ENCODE measurements at places on chromosomes 2 and 18.

DNA sequence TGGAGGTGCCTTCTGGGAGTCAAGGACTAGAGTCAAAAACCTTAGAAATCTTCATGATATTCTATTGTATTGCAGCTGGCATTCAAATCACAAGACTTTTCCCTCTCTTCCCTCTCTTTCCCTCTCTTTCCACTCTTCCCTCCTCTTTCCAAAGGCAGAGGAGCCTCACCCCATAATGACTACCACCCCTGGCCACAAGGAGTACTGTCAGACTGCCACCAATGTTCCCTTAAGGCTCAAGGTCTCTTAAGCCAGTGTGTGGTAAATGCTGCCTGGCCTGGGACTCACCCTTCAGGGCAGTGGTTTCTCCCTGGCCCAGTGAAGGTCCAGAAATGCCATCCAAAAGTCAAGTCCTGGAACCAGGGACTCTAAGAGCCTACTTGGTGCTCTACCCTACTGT, 605.9 kb upstream of the PKDCC start:
- no peak for DNase-seq

DNA sequence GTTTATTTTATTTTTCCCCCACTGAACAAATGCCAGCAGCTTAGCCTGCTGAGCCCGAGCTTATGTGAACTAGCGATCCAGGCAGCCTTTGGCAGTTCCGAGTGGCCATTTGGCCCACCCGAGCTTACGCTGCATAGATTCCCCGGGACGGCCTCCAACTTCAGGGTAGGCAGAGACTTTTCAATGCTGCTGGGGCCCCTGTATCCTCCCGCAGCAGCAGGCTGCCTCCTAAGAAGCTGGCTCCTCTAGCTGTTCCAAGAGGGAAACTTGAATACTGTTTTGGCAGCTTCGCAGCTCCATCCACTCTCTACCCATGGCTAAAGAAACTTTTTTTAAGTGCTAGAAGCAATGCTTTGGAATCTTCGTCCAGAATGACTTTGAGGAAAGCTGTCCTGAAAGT, 295.2 kb downstream of the SS18 start:
- no peak for DNase-seq

DNA sequence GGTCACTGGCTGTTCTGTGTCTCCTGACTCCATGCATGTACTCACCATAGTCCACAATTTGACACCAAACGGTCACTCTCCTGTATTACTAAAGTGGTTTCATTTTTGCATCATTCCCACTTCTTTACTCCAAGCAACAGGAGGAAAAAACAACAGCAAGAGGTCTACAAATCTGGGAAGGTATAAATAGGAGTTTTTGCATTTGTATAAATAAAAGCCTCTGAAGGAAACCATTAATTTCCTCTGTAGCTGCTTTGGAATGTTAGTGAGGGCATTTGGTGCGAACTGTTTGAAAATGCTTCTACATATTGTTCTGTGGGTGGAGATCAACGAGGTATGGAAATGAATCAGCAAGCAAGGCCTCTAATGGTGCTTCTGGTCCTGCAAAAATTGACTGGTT, 148.5 kb upstream of the DLX2 start:
- no peak for DNase-seq

- no peak for DNase-seq
Observed at GRCh38 chr2:134693359-134694330, 25.2 kb downstream of the TMEM163 start.

- no peak for DNase-seq
Observed at GRCh38 chr2:229675569-229675968, 38.8 kb downstream of the DNER start.

GRCh38 chr2:26913606-26913998, 56.8 kb upstream of the MAPRE3 start:
- DNase-seq: no peak

DNA sequence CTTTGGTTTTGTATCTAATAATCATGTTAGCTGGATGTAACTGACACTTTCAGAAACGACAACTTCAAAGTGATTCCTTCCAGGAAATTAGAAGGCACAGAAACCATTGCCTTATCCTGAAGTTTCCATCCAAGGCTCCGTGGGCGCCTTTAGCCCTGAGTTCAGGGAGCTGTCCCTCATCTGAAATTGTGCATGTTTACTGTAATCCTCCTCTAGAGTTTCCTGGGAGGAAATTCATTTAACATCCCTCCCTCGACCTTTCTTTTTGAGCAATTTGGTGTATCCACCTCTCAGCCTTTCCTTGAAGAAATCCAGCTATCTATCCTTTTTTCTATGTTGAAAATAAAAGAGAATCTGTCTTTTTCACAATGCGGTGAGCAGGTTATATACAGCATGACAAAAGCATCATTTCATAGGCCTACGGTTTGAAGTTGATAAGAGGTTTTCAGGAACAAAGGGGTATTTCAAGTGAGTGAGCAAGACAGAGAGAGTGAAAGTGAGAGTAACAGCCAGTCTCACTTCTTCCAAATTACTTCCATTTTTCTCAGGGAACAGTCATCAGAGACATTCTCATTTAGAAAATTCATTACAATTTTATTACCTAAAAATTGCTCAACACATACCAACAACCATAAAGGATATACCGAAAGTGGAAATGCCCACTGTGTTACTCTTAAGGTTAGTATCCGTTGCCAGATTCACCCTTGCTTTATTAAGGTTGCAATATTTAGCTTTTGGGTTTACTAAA, 167.3 kb downstream of the MREG start:
- DNase-seq: no peak

GRCh38 chr2:191888400-191889166, 41.7 kb upstream of the CAVIN2 start:
- no peak for DNase-seq

DNA sequence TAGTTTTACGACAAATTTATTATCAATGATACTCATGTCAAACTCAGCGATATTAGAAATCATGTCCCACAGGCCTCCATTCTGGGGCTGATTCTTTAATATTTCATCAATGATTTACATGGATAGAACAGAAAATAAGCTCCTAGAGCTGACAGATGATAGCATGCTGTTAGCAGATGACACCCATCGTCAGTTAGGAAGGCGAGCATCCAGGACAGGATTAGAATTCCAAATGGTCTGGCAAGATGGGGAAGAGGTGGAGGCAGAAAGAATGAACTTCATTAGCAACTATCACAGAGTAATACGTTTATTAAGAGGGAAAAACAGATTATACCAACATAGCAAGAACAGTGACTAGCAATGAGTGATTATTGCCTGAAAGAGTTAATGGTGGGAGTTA, 46.2 kb upstream of the ACVR1 start:
- DNase-seq: no peak

DNA sequence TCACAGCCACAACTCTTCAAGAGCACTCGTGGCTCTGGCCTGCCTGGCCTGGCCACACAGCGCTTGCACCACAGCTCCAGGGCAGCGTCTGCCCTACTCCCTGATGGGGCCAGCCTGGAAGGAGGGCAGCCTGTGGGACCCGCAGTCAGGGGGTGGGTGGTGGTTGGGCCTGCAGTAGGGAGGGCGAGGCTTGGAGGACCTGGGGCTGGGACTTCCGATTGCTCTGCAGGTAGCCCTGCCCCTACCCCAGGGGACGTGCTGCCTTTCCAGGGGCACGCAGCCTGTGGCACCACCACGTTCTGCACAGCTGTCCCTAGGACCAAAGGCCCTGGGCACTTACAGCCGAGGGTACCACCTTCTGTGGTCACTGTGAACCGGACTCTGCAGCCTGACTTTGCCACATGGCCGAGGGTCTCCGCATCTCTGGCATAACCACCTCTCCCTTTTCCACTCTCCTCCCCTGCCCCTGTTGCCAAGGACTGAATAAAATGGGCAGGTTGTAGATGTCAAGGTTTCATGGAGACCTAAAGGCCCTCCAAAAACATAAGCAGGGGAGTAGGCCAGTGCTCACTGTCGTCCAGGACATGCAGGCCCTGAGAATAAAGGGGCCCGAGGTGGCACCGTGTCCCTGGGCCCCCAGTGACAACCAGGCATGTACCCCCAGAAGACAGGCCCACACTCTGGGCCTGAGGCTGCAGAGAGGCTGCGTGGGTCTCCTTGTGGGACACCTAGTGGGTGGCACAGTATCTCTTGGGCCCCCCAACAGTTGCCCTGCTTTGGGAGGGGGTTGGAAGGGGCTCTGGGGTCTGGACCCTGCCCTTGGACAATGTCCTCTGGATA, 87.3 kb downstream of the INHBB start:
- DNase-seq: no peak

DNA sequence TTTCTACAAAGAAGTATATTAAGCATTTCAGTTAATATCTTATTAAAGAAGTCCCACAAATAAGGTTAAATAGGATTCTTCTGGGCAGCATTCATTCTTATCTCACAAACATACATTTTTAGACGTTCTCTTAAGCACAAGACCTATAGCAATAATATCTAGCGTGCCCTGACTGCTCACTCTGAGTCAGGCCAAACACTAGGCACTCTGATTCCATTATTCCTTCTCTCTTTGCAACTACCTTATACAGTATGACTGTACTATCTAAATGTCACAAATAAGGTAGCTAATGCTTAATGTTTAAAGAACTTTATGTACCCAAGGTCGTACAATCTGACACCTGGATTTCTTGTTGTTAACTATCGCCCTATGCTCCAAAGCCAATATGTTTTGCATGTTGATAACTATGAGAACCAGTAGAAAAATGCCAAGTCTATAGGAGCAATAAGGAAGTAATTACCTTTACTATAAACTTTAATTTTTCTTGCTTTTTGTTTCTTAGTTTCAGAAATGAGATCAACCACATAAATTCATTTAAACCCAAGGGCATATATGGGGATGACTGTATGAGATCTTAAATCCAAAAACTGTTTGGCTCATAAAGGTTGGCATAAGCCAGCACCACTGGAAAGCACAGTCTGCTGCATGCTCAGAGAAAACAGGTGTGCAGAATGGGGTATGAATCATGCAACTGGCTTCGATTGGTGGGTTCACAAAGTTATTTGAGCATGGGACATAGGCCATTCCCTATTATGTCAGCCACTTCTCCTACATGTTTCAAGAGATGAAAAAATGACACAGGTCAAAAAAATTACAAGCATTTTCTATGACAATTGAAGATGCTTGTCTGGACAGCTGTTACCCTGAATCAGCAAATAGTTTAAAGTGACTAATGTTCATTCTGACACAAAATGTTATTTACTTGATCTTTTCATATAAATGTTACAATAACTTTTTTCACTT, 352.0 kb downstream of the IRS1 start:
- DNase-seq: no peak

DNA sequence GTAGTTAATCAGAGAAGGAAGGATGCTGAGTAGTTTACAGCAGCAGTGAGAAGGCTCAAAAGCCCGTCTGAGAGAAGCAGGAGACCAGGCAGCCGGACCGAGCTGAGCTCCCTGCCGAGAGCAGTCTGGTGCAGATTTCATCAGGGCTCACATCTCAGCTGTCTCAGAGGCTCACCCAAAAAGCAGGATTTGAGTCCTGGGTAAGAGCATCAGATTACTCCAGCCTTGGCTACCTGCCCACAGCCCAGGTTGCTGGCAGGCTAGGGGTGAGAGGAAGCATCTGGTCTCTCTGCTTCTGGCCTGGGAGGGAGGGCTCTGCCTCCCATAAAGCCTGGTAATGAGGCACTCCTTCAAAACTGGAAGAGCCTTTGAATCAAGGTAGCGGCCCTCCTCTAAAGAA, 140.5 kb downstream of the ST6GAL2 start:
- no peak for DNase-seq

DNA sequence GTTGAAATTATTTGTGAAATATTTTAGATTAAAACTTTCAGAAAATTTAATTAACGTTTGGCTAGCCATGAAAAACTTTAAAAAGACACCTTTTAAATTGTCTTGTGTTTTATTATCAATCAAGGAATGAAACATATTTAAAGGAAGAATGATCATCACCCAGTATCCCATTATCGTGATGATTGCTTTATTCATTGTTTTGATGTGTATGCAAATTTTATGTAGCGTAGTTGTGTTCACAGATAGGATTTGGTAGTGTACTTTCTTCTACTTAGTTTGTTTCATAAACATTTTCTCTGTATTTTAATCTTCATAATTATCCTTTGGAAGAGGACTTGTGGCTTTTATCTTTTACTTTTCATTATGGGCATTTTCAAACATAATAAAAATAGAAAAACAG, 7.8 kb downstream of the GRHL1 start:
- DNase-seq: no peak

GRCh38 chr18:2651981-2652380, 3.5 kb upstream of the SMCHD1 start:
- no peak for DNase-seq

- DNase-seq: no peak
Observed at GRCh38 chr2:65071499-65072180, 15.4 kb downstream of the CEP68 start.

GRCh38 chr2:132731441-132731840, 61.4 kb upstream of the LYPD1 start:
- no peak for DNase-seq

- DNase-seq: no peak
Observed at GRCh38 chr18:46899274-46899948, 17.9 kb downstream of the PIAS2 start.

- DNase-seq: peak; percentile 33
Observed at GRCh38 chr2:241109210-241110088, 7.4 kb upstream of the MTERF4 start.

- no peak for DNase-seq
Observed at GRCh38 chr2:181317511-181317910, 139.7 kb upstream of the ITGA4 start.

DNA sequence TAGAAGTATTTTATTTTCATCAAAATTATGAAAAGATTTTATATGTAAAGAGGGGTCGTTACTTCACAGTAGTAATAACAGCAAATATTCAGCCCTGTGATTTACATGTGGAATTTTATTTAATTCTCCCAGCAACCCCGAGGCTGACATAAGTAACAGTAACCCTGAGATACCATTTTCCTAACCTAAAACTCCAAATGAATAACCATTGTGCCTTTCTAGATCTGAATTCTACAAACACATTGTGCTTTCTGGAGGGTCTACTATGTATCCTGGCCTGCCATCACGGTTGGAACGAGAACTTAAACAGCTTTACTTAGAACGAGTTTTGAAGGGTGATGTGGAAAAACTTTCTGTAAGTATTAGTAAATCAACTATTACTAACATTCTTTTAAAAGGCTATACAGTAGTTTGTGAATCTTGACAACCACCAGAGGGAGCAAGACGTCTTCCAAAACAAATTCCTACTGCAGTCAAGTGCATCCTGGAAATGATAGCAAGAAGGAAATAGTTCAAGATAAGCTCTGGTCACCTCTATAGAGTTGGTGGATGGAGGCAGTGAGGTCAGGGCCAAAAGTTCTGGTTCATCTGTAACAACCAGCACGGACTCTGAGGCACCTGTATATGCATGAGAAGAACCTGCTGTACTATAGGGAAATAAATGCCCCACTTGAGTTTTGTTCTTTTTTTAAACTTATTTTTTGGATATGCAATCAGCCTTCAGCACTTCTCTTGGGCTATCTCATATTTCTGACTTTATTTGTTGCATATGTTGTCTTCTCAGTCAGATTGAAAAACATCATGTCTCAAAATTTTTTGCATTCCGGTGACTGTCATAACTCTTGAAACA, 37.4 kb downstream of the ACTR2 start:
- no peak for DNase-seq

- DNase-seq: no peak
Observed at GRCh38 chr2:8258406-8258805, 423.4 kb upstream of the ID2 start.

GRCh38 chr2:128280158-128280871, 38.4 kb downstream of the HS6ST1 start:
- no peak for DNase-seq

- no peak for DNase-seq
Observed at GRCh38 chr18:23043803-23044376, 91.4 kb upstream of the CABLES1 start.

GRCh38 chr2:42195559-42195958, 26.4 kb downstream of the EML4 start:
- no peak for DNase-seq
